ENCODE measurements at places on chromosomes 2 and 18. TPM values are rescaled to one million over a fixed set of nuclear protein-coding genes. Genes with fewer than 3 reads are reported as not detected.

Gene KLHL14
- 46.5 TPM for total RNA-seq

Gene KLF11
- total RNA-seq, result 8.2 TPM

Gene ZNF892
- 4.0 TPM for total RNA-seq

Gene IER3IP1
- total RNA-seq, result 8.6 TPM

DNA sequence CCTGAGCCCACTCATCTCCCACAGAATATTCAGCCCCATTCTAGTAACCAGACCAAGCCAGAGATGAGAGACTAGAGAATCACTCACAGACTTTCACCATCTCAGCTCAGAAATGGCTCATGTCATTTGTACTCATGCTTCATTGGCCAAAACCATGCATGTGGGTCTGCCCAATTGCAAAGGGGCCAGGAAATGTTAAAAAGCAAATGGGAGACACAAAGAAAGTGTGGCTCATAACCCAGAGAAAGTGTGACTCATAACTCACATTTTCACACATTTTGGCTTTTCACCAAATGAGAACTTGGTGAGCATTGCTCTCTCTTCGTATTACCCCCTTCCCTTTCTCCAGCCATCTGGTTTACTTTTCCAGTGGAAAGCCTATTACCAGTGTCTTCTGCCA lies 66.2 kb downstream of the MDH1 start:
- DNase-seq, result no peak

- DNase-seq, result no peak
These were observed 9.5 kb downstream of the KCMF1 start for GRCh38 chr2:84980263-84980983.

DNA sequence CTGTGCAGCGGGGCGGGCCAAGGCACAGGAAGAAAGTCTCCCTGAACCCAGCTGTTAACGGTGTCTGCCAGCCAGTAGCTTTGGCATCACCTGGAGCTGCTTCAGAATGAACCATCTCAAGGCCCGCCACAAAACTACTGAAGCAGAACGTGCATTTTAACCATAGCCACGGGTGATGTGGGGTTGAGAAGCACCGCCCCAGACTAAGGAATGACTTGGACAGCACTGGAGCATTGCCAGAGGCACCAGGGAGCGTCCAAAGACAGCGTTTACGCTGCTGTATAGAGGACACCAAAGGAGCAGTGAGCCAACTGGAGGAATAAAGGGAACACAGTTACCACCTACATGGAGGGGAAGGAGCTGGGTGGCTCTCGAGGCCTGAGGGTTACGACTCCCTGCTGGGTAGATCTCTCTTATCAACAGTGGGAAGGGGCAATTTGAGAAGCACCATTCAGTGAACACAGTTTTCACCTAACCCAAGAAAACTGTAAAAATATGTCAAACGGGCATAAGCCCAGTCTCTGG lies 28.4 kb upstream of the LONRF2 start:
- DNase-seq, result no peak

GRCh38 chr2:118577202-118577601 lies 270.2 kb downstream of the EN1 start:
- DNase-seq, result no peak

DNA sequence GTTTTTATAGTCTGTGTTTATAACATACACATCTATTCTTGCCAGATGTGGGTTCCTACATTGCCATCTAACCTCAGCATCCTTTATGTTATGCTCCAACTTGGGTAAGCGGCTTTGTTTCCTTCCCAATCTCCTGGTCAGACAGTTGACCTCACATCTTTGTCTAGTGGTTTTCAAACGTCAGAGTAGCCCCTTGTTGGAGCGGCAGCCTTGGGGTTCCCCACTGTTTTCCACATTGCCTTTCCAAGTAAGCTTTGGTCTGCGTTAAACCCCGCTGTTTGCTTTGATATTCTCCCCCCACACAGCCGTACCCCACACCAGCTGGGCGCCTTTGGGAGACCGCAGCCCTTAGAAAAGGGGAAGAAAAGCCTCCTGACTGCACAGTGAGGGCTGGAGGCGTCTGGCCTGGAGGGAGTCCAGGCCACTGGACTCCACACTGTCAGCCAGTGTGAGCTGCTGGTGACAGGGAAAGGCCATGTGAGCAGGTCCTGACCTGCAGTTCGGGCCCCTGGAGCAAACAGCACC lies 83.3 kb downstream of the MALT1 start:
- DNase-seq, result no peak

DNA sequence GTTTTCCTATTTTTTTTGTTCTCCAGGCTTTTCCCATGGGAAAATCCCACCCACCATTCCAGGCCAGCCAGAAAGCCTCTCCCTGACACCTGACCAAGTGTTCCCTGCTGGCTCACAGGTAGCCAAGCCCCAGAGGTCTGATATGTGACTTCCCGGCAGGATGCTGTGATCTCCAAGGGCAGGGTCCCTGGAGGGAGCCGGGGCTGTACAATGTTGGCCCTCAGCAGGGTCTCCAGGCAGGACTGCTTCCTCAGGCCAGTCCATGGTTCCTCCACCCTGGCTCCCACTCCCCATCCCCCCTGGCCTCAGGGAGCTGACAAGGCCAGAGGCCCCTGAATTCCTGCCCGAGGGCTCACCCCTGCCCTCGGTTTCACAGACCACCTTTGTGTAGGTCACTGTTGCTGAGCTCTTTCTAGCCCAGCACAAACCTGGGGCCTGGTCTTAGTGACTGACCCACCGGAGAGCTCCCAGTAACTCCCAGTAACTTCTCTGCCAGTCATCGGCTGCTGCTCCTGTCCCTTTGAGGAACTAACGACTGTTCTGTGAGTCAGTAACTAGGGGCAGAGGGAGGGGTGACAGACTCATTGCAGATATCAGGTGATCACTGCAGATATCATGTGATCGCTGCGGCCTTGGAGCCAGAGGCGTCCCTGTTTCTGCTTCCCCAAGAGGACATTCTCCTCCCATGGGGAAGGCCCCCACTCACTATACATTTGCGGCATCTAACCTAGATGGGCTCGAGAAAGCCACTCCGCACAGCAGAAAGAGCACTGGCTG lies 38.7 kb downstream of the SDC1 start:
- no peak for DNase-seq

DNA sequence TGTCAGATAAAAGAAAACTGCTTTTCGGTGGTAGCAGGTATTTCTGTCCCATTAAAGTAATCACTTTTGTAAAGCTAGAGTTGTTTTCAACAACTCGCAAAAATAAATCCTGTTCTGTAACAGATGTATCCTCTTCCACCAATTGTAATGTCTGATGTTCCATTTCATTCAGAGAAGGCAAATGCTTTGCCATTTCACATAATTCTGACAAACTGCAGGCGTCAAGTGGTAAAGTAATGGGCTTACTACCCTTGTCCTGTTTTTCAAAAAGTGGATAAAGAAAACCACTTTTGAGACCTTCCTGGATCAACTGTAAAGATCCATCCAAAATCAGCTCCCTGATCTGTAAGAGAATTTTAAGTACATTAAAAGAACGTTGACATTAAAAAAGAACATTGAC lies 16.6 kb downstream of the METTL4 start:
- no peak for DNase-seq

DNA sequence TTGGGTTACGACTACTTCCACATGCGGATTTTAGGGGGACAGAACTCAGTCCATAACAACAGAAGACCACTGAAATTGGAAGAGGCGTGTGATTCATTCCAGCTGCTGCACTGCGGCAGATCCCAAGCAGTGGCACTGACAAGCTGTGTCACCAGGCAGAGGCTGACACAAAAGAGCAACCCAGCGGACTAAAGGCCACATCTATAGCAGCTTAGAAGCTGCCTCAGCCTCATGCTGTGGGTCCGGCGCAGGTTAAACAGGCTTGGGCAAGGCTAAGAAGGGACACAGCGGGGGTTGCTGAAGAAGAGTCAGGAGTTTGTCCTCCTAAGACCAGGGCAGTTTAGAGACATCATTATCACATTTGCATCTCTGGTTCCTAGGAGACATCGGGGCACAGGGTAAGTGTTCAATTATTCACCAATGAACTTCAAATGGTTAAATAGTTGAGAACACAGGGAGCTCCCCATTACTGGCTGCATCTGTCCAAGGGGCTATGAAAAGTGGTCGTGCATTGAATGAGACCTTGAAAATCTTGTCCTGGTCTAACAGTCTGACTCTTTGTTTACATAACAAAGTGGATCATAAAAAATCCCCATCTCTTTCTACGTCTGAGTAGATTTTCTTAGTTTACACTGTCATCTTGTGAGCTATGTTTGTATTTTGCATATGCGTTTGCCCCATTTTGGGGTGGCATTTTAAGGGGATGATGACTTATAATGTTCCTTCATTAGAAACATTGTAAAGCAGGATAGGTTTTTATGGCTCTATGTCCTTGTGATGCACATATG lies 162.3 kb upstream of the TRIB2 start:
- DNase-seq, result no peak

DNA sequence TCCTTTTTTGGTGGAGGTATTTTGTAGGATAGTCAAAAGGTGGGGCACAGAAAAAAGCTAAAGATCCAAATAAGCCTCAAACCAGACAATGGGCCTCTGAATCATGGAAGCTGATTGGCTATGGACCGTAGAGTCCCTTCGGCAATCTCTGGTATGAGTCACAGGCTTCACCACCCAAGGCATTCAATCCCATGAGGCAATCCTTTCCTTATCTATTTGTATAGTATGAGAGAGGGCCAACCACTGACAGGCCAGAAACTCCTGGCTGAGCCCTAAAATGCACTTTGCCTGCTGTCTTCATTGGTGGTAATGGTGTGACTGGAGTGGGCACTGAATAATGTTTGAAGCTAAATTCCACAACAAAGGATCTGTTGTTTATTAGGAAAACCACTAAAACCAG lies 38.7 kb upstream of the MEX3C start:
- DNase-seq, result no peak

DNA sequence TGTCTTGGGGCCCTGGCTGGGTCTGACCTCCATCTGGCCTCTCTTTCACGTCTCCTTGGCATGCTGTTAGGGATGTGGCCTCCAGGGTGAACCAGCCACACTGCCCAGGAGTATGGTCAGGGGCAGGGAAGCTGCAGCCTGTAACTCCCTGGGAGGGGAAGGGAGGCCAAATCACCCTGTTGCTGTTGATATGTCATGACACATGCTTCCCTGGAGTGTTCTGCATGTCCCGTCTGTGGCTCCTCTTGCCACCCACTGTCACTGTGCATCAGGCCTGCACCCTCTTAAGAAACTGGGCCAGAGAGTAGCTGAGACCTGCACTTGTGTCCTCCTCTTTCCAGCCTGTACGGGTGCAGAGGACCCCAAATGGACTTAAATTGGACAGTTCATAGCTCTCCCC lies 221.3 kb downstream of the FHOD3 start:
- DNase-seq, result no peak

GRCh38 chr2:23689891-23690290 lies 237.0 kb downstream of the ATAD2B start:
- no peak for DNase-seq

DNA sequence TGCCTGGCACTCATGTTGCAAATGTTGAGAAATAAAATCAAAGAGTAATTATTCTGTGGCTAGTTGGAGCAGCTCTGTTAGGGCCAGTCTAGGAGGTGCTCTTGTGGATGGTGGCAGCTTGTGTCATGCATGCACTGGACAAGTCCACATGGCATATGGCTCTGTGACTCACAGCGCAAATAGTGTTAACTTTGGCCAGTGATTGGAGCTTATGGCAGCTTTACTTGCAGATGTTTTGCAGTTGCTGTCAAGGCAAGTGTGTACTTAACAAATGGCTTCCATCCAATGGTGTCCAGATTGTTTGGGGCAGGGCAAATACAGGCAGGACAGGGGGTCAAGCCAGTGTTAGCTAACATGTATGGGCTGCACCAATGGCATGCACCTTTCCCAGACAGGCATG lies 26.1 kb upstream of the TMX3 start:
- no peak for DNase-seq

DNA sequence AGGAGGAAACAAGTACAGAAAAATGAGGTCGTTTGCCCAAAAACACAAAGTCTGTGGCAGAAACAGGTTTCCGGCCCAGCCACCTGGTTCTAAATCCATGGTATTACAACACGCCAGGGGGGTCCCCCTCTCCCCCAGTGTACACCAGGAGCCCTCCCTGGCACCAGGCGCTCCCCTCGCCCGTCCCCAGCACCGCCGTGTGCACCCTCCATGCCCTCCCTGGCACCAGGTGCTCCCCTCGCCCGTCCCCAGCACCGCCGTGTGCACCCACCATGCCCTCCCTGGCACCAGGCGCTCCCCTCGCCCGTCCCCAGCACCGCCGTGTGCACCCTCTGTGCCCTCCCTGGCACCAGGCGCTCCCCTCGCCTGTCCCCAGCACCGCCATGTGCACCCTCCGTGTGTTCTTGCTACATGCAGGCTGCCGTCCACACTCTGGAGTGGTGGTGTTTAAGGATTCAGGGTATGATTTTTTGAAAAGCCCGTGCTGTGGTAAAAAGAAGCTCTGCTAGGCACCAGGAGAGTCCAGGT lies 59.8 kb upstream of the NFATC1 start:
- DNase-seq, result no peak

- no peak for DNase-seq
These were observed 21.6 kb upstream of the SULT1C4 start for GRCh38 chr2:108355906-108356734.

DNA sequence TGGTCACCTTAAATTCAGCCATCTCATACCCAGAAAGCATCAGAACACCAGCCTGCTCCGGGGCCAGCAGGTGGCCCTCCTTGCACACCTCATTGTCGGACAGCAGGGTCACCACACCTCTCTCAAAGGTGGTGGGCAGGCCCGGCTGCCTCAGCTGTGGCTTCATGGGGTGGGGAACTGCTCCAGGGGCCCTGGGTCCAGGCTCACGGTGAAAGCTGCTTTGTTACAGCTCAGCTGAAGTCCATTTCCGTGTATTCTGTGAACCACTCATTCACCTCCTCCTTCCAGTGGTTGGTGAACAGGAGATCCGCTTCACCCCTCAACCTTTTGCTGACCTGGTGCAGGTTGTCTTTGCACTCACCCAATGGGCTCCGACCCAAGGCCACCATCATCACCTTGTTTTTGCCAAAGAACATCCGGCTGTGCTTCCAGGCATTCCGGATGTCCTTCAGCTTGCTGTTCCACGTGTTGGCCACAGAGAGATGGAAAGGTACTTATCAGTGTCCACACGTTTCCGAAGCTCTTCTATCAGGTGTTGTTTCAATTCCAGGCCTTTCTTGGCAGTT lies 78.6 kb upstream of the LDLRAD4 start:
- no peak for DNase-seq

- DNase-seq, result no peak
These were observed 156.6 kb upstream of the ETAA1 start for GRCh38 chr2:67240507-67240906.

GRCh38 chr2:71303849-71304248 lies 27.7 kb upstream of the ZNF638 start:
- no peak for DNase-seq

DNA sequence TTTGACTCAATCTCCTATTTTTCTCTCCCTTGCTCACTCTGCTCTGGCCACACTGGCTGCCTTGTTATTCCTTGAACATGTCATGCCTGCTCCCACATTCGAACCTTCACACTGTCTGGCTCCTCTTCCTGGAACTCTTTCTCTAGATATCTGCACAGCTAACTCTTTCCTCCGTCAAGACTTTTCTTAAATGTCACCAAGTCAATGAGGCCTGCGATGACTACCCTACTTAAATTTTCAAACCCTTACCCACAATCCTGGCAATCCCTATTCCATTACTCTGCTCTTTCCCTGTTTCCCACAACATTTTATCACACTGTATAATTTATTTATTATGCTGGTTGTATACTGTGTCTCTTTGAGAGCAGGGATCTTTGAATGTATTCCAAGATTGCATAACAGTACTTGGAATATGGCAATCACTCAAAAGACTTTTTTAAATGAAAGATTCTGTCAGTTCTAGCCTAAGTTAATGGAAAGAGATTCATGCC lies 206.2 kb downstream of the SRBD1 start:
- no peak for DNase-seq
